NCI-H2107 (cell line): ENCODE measurements at places on chromosomes 16 and 17.

GRCh38 chr17:29216856-29217255 lies 29.8 kb upstream of the CRYBA1 start:
- DNase-seq, result no peak

GRCh38 chr16:674968-675883 lies at the start of gene RHBDL1:
Gene RHBDL1 (plus strand): TSS chr16:675671. CDS start chr16:675791, 120 bp downstream.
- DNase-seq, result no peak

GRCh38 chr17:9004132-9004960 lies 17.0 kb upstream of the NTN1 start:
- DNase-seq, result no peak

DNA sequence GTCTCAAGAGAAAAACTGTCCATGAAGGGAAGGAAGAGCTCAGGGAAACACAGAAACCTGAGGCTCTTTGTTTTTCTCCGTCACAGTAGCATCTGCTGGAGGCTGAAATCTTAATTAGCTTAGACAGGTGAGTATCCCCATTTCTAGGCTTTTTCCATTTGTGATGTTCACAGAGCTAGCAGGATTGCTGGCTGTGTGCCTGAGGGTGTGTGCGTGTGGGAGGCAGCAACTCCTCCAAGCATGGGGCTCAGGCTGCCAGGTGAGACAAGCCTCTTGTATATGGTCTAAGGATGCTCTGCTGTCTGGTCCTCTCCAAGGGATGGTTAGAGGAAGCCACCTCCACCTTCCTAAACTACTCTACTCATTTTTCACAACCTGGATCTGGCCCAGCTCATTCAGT lies 569.9 kb downstream of the HS3ST4 start:
- DNase-seq, result no peak

GRCh38 chr16:57024894-57025680 lies 35.7 kb downstream of the NLRC5 start:
- DNase-seq, result no peak

DNA sequence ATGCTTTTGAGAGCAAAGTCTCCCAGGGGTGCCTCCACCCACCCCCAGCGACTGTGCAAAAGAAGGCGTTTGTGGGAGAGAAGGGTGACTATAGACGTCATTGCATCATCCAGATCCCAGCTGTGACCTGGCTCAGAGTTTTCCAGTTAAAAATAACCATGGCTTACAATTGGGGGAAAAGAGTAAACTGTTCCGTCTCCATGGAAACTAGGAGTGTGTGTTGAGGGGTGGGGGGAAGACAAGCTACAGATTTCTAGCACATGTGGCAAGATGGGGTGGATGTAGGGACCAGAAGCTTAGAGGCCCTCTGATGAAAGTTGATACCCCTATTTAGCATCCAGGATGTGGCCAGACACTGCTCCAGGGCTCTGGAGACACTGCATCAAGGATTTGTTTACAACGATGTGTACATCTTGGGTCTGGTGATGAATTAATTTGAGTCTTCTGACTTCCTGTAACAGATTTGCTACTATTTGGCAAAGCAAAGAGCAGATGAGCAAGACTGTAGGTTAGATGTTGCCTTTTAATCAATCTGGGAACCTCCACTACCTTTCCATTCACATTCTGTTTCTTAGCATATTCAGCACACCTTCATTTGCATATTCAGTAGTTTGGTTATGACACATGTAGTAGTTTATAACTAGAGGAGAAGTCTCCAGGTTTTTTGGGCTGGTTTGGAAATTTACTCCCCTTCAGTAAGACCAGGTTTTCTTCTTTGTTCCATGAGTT lies 6.2 kb upstream of the DUSP14 start:
- no peak for DNase-seq

- no peak for DNase-seq
These were observed 72.5 kb upstream of the AXIN2 start for GRCh38 chr17:65633988-65634387.

DNA sequence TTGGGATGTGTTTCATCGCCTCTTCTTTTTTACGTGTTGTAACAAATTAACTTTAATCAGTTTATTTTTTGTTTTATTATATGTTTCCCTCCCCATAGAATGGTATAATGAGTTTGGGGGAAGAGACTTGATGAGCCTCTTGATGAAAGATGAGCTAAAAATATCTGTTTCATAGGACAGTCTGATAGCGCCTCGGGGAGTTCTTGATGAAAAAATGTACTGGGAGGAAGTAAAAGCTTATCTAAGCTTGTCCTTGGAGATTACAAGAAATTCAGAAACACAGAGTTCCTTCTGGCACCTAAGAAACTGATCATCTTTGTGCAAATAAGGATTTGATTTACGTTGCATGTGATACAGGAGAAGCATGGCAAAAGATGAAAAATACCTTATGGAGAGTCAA lies 350.2 kb upstream of the CDH8 start:
- DNase-seq, result no peak

GRCh38 chr17:19448341-19449268 lies 37.6 kb downstream of the RNF112 start:
- no peak for DNase-seq

- no peak for DNase-seq
These were observed 245.1 kb downstream of the SOX9 start for GRCh38 chr17:72365857-72366414.

GRCh38 chr17:44414394-44415155 lies 25.1 kb upstream of the ITGA2B start:
- no peak for DNase-seq

- no peak for DNase-seq
These were observed 150.3 kb downstream of the AATF start for GRCh38 chr17:37098910-37099664.

GRCh38 chr16:79740252-79740651 lies 139.7 kb upstream of the MAF start:
- DNase-seq, result no peak

GRCh38 chr17:72386619-72387237 lies 265.9 kb downstream of the SOX9 start:
- DNase-seq, result peak; percentile 40

- no peak for DNase-seq
These were observed 215.4 kb downstream of the UTP18 start for GRCh38 chr17:51475730-51476129.
